ENCODE measurements at places on chromosomes 6 and 20. TPM values are rescaled to one million over a fixed set of nuclear protein-coding genes. Genes with fewer than 3 reads are reported as not detected.

The AIF1 gene
- 0.17 TPM for total RNA-seq

The KCNQ5 gene
- total RNA-seq, result under 0.01 TPM

The CNPY3 gene
- 29.0 TPM for total RNA-seq

The IPCEF1 gene
- total RNA-seq, result 4.4 TPM

The MCUR1 gene
- 6.7 TPM for total RNA-seq

The IL20RA gene
- 0.26 TPM for total RNA-seq

The MUCL3 gene
- not detected for total RNA-seq

The BPIFB1 gene
- total RNA-seq, result not detected

The ALDH8A1 gene
- 0.17 TPM for total RNA-seq

The ARMC12 gene
- 0.43 TPM for total RNA-seq
